Non-pigmented ciliary epithelial cell (primary cell): ENCODE measurements at places on chromosomes 3 and 15.
A peak's percentile ranks its signal among the peaks of the same experiment; 100 is the strongest.

DNA sequence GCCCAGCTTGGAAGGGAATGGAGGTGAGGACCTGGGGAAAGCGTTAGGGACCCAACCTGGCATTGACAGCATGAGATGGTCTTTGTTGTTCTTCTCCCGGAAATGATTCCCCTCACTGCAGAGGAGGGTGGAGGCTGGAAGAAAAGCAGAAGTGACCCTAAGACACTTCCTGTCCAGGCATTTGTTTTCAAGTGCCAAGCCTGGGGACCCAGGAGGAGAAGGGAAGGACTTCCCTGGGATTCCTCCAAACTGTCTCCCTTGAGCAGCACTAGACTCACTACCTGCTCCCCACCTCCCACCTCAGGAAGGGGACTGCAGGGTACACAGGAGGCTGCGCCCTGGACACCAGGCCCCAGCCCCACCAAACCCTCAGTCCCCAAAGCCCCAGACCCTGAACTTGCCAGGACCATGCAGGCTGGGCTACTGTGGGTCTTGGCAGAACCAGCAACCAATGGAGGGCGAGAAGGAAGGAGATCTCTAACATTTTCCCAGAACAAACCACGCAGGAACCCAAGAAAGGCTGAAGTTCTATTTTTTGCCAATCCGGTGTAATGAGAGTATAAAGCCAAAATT, 9.8 kb upstream of the VIPR1 start:
- no peak for DNase-seq

GRCh38 chr3:16841041-16841753, 43.6 kb upstream of the PLCL2 start:
- no peak for DNase-seq

- no peak for DNase-seq
Measured at GRCh38 chr3:62824965-62825592, 50.1 kb downstream of the CADPS start.

GRCh38 chr15:25186411-25186810, 231.6 kb downstream of the SNRPN start:
- no peak for DNase-seq

DNA sequence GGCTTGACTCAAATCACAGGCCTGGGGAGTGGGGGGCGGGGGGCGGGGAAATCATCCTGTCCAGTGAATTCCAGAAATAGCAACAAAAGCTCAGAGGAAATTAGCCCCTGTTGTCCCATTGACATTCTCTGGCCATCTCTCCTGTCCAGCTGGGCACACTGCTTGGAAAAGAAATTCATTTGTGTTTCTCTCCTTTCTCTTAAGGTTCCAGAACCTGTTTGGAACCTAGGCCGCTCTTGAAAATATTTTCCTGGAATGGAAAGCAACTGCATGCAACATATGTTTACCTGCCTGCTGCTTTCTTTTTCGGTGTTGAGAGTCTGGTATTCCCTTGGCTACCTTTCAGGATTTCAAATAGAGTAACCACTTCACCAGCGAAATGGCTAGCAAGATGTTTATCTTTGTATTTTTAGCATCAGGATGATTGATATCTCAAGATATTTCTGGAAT, 169.0 kb downstream of the GHSR start:
- no peak for DNase-seq

DNA sequence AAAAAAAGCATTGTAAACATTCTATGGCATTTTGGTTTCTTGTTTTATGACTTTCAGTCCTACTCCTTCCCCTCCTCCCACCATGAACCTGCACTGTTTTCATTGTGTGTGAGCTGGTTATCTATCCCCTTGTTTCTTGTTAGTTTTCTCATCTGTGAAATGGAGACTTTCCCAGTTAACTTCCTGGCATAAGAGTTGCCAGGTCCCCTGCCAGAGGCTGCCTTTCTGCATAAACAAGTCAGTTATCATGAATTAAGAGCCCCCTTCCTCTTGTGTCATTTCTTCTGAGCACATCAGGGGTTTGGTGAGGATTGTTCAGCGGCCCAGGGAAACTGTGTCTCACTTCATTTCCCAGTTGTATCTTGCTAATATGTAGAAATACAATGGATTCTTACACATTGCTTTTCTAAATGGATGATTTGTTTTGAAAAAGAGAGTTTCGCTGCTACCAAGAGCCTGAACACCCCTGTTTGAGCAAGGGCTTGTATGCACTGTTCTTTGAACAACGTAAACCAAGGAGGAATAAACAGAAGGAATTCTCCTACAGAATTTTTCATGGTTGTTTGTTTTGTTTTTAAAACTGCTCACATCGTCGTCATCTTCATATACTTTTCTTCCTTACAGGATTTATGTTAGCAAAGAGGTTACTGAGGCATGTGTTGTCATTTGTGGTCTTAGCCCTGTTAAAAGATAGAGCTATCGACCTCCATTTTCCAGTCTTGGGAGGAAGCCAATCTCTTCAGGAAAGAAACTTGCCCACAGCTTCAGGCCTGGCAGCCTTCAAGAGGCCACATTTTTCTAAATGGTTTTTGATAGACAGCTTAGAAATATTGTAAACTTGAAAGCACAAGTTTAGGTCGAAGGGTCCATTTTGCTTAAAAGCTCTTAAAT, 144.6 kb upstream of the IL12A start:
- DNase-seq = no peak

GRCh38 chr3:195102609-195103467, 168.1 kb downstream of the XXYLT1 start:
- peak; percentile 78 for DNase-seq

GRCh38 chr15:32872621-32873283, 154.9 kb downstream of the GREM1 start:
- DNase-seq = no peak

GRCh38 chr3:28103861-28104260, 137.6 kb upstream of the CMC1 start:
- no peak for DNase-seq

- no peak for DNase-seq
Measured at GRCh38 chr3:38116471-38117162, 20.3 kb downstream of the ACAA1 start.

DNA sequence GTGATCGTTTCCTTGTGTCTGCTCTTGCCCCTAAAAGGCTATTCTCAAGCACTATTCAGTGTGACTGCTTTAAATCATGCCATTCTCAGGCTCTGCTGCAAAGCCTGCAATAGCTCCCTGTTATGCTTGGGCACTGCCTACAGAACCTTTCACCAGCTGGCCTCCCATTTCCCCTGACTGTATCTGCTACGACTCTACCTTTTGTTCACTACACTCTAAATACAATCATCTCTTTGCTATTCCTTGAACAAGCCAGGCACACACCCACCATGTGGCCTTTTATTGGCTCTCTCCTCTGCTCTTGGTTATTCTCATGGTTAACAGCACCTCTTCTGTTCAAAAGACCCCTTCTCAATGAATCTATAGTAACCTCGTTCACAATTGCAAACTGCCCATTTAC, 29.6 kb upstream of the FNDC3B start:
- no peak for DNase-seq

DNA sequence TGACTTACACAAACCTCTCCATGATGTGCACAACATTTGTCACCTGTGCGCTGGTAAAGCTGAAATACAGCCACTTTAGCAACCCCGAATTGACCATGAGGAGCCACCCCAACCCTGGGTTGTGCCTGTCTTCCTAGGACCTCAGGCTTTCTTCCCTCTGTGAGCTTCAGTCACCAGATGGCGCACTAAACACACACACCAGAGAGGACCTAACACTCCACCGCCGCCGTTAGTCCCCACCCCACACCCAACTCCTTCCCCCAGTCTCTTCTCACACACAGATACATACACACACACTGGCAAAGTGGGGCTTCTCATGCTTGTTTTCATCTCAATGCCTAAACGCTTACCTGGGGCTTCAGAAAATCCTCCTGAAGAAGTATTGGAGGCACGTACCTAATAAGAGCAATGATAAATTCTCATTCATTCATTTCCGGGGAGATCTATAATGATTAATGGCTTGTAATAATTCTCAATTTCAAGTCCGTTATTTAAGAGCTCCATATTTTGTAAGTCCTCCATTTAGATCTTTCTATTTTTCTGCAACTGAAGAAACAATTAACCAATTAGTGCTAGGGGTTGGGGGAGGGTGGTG, 2.1 kb upstream of the CCDC80 start:
- peak; percentile 78 for DNase-seq

- DNase-seq = no peak
Measured at GRCh38 chr3:157692468-157692867, 189.3 kb upstream of the VEPH1 start.

DNA sequence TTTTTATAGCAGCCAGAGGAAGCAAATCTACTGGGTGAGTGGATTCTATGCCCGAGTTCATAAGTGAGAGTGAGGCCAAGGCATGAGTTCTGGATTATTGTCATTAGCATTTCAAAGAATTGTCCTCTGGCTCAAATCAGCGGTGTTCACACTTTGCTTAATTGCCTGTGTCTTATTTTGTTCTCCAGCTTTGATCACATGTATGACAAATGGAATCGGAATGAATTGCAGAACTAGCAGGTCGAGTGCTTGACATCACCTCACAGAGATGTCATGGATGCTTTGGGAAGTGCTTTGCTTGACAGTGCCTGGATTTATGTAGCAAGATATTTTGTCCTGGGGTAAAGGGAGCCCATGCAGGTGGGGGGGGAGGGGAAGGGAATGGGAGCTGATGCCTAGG, 68.0 kb downstream of the SH3GL3 start:
- DNase-seq = no peak

DNA sequence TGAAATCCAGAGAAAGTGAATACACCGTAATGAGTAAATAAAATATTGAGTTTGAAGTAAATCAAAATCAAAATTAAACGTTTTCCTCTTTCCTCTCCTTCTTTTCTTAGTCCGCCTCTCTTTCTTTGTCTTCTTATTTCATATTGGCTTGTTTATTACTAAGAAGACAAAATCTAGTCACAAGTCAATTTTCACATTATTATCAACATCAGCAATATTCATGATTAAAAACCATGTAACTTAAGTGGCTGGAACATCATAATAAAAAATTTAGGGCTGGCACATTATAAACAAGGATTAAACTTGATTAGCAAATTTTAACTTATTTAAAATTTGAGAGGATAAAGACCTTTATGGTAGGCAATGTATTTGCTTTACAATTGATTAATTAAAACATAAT, 61.4 kb downstream of the BCHE start:
- DNase-seq = no peak

GRCh38 chr3:170485696-170486095, 67.0 kb downstream of the CLDN11 start:
- no peak for DNase-seq

GRCh38 chr3:14730703-14731382, 55.9 kb downstream of the C3orf20 start:
- no peak for DNase-seq

- no peak for DNase-seq
Measured at GRCh38 chr15:76239786-76240185, 71.5 kb downstream of the ETFA start.

DNA sequence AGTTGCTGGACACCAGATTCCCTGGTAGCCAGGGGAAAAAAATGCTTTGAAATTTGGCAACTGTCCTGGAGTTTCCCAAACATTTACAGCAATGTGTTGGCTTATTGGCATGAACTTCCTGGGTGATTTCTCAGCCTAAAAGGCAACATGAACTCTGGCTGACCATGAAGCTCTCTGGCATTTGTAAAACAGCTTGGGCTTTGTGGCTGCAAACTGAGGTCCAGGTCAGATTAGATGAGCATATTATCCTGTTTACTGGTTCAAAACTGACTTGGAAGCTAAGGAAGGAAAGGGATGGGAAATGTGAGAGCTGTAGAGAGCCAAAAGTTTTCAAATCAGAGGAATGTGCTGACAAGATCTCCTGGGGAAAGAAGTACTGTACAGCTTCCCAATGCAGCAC, 139.0 kb downstream of the P3H2 start:
- no peak for DNase-seq

GRCh38 chr3:89908711-89909213, 801.3 kb downstream of the EPHA3 start:
- DNase-seq = no peak

GRCh38 chr3:102132370-102132769, 283.1 kb downstream of the NFKBIZ start:
- DNase-seq = no peak

- no peak for DNase-seq
Measured at GRCh38 chr15:49062900-49063299, 16.7 kb upstream of the SECISBP2L start.

- no peak for DNase-seq
Measured at GRCh38 chr15:29677871-29678461, 144.3 kb downstream of the TJP1 start.

DNA sequence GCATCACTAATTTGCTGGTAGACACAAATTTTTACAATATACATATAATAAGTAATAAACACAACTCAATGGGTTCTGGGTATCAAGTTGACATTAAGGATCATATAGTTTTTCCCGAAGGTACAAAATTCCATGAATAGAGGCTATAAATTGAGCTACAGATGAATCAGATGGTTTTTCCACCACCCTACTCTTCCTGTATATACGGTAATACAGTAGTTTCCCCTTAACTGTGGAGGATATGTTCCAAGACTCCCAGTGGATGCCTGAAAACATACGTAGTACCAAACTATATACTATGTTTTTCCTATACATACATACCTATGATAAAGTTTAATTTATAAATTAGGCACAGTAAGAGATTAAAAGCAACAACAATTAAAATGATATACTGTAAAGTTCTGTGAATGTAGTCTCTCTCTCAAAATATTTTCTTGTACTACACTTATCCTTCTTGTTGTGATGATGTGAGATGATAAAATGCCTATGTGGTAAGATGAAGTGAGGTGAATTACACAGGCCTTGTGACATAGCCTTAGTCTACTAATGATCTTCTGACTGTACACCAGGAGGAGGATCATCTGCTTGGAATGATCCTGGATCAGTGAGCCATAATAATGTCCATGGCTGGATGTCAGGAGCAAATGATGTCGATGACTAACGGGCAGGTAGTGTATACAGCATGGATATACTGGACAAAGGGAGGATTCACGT, 116.7 kb downstream of the NR1I2 start:
- DNase-seq = no peak

DNA sequence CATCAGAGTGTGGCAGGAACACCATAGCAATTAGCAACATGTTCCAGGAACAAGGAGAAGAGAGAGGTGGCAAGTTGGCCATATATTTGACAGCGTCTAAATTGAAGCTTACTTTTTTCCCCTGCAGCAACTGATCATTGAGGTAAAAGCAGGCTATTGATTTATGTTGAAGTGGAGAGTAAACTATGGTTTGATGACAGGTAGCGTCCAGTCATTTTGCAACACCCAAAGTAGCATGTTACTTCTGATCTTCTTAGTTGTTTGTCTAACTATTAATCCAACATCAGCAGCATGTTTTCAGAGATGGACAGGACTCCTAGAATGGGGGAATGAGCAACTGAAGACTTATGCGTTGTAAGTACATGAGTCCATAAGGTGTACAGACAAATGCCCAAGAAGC, 225.8 kb downstream of the ZPLD1 start:
- DNase-seq = no peak

GRCh38 chr3:10873415-10873814, 57.4 kb downstream of the SLC6A11 start:
- DNase-seq = no peak

GRCh38 chr3:56817646-56818045, 15.9 kb upstream of the ARHGEF3 start:
- no peak for DNase-seq

GRCh38 chr15:60673918-60674558, 195.1 kb upstream of the ICE2 start:
- peak; percentile 78 for DNase-seq
